Fibroblast of skin of left biceps (primary cell): ENCODE measurements at places on chromosomes 6 and 20.

GRCh38 chr6:111709615-111710398 is 104.1 kb upstream of the TRAF3IP2 start:
- DNase-seq: peak; percentile 46

- peak; percentile 19 for DNase-seq
Observed at GRCh38 chr20:3407040-3407770, at the start of gene DNAAF9. Gene DNAAF9 (minus strand): TSS chr20:3407669. CDS start chr20:3407557, 112 bp downstream.

- no peak for DNase-seq
Observed at GRCh38 chr6:50868466-50868865, 49.8 kb downstream of the TFAP2B start.

DNA sequence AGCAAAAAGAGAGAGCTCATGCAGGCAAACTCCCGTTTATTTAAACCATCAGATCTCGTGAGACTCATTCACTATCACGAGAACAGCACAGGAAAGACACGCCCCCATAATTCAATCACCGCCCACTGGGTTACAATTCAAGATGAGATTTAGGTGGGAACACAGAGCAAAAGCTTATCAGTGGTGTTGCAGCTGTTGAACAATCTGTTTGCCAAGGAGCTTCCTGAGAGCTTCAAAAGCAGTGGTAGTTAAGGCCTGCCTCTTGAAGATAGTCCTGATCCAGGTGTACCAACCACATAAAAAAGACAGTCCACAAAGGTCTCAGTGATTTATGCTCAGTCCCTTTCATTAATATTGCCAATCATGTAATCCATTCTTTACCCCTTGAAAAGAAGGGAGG is 269.4 kb upstream of the IRAK1BP1 start:
- DNase-seq: no peak

GRCh38 chr6:105258816-105259215 is 79.0 kb upstream of the POPDC3 start:
- no peak for DNase-seq

DNA sequence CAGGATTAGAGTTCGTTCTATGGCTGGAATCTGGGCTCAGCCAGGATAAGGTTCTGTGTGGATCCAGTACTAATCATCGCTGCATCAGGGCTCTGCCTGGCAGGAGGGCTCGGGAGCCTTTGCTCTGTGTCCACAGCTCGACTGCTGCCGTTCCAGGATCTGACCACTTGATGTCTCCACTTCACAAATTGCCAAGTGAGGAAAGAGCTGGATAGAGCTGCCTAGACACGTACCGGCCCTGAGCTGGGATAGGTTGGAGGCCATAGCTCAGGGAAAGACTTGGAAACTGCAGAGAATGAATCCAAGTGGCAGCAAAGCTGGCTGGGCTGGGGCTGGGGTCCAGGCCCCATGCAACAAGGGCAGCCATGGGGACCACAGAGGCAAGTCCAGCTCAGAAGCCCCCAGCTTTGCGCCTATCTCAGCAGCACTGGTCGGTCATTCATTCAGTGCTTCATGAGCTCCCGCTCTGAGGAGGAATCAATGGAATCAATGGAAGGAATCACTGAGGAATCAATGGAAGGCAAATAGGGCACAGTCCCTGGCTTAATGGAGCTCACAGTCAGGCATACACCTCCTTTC is 38.0 kb upstream of the TOP1 start:
- peak; percentile 66 for DNase-seq

- no peak for DNase-seq
Observed at GRCh38 chr6:74757813-74758212, 448.0 kb downstream of the COL12A1 start.

GRCh38 chr6:18053078-18053477 is 65.6 kb upstream of the KIF13A start:
- no peak for DNase-seq

DNA sequence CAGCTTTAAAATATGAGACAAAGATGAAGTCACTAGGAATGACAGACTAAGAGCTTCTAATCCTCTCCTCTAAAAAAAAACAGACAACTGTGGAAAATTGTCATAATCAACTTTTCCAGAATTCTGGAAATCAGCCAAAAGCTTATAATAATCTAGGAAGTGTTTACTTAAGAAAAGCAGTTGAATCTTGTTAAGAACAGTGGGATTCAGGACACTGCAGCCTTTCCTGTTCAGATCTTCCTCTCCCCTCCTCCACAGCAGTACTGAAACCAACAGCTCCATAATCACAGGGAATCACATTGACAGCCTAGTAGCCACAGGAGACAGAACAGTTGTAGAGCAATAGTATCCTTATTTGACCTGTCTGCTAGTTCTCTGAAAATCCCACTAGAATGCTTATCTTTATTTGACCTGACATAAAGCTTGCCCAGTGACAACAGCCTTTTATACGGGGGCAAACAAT is 41.6 kb downstream of the IBTK start:
- DNase-seq: no peak

- DNase-seq: no peak
Observed at GRCh38 chr6:32095338-32096086, 13.6 kb downstream of the TNXB start.

GRCh38 chr6:568954-569523 is 87.9 kb downstream of the HUS1B start:
- DNase-seq: no peak

GRCh38 chr20:19508449-19508848 is 249.6 kb upstream of the RIN2 start:
- no peak for DNase-seq

GRCh38 chr6:157471077-157471686 is 90.2 kb downstream of the ZDHHC14 start:
- DNase-seq: no peak

DNA sequence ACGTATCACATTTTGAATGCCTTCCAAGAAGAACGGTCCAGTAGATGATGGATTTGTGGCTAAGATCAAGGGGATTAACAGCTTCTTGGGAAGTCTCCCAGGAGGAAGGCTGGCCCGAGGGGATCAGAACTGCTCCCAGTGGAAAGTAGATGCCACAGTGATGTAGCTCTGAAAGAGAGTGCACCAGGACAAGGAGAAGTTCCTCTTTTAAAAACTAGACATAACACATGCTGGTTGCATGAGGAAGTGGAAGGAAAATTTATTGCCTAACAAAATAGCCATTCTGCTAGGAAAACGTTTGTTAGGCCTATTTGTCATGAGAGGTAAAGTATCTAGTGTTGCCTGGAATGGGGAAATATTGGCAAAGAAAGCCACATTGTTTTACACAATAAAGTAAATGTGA is 87.8 kb downstream of the CDH26 start:
- DNase-seq: no peak

DNA sequence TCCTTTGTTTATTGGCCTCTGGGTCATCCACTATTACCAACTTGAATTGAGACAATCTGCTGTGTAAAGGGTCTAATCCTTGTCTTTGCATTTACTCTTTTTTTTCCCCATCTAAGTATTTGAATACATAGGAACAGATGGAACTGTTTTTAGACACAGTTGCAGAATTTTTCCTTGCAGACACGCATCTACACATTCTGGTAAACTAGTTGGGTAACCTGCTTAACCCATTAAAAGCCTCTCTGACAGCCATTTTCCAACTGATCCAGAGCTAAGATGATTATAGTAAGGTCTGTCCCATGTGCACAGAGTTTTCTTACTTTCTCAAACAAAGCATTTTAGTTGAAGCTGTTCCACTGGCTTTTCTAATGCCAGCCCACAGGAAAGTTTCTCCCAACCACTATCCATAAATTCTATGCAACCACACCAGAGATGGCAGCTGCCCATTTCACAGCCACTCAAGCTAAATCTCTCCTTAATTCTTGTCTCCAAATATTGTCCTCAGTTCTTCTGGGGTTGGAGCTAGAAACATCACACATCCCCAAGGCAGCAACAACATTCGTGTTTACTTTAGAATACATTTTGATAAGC is 492.1 kb downstream of the MAFB start:
- DNase-seq: no peak

DNA sequence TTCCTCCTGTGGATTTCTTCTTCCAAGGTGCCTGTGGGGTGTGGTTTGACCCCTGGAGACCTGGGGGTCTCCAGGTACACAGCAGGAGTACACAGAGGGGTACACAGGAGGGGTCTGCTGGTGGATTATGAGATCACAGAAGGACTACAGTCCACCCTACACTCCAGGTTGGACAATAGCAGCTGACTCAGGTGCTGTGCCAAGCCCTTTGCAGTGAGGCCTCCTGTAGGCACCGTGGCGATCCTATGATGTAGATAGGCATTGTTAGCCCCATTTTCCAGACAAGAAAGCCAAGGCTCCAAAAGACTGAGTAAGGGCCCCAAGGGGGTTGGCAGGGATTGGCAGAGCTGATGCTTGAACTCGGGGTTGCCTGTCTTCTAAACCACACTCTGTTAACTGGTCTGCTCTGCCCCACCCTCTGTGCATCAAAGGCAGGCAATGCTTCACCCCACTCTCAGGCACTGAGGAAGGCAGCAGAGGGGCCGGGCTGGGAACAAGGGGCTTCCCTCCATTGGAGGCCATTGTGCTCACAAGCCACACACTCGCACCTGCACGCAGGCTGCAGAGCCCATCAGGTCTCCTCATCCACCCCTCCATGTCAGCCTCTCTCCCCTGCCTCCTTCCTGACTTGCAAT is 77.5 kb upstream of the SIRPA start:
- DNase-seq: no peak

DNA sequence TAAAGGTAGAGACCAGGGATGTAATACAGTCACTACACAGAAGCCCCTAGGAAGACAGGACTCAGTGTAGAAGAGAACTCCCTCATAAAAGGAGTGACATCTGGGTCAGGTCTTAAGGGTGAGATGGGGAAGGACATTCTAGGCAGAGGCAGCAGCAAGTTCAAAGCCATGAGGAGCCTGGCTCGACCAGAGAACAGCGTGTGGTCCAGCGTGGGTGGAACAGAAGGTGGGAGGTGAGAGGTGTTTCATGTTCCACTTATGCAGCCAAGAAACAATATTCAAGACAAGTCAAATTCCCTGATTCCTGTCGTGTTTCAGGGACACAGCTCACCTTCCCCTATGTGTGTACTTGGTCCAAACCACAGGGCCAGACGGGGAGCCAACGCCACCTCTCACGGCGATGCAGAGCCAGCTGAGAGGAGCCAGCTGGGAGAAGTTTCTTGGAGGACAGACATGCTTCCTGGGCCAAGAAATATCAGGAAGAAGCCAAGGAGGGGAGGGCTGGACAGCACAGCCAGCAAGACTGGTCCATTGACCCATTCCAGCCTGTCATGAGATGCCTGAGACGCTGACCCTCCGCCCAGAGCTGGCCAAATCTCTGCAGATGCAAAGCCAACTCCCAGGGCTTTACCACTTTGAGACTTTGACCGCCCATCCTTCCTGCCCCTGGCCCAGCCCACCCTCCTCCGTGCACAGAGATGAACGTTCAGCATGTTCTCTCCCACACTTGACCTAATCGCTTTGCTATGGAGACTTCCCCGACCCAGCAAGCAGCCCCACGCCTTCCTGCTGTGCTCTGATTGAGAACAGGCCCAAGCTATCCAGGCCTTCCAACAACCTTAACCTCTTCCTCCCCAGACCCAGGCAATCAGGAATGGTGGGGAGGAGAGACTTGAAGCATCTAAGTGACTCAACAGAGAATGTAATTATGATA is 113.8 kb downstream of the PRND start:
- no peak for DNase-seq

GRCh38 chr6:122696079-122696478 is 83.4 kb upstream of the FABP7 start:
- peak; percentile 64 for DNase-seq

DNA sequence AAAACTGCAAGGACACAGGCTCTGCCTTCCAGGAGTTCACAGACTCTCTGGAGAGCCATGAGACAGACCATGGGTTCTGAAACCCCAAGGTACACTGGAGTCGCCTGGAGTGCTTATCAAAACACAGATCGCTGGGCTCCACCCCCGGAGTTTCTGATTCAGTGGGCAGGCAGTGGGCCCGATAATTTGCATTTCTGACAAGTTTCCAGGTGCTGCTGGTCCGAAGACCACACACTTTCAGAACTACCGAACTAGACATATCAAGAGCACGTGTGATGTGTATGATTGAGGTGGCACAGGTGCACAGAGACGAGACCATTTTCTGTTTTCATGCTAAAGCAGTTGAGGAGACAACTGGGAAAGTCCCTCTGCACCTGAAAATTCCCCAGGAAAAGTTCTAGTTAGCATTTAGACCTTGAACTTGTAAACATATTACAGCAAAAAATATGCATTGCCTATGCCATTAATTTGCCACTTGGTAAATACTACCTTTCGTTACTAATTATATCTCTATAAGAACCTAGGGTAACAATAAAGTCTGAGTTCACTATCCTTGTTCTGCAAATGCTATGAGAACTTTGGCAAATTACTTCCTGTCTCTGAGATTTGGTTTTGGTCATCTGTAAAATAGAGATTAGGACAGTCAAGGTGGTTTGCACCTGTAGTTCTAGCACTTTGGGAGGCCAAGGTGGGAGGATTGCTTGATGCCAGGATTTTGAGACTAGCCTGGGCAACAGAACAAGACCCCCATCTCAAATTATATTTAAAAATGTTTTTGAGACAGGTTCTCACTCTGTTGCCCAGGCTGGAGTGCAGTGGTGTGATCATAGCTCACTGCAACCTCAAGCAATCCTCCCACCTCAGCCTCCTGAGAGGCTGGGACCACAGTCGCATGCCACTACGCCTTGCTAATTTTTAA is 14.3 kb upstream of the PIM1 start:
- DNase-seq: no peak

- DNase-seq: peak; percentile 72
Observed at GRCh38 chr6:84618046-84618752, 146.2 kb downstream of the TBX18 start.
